T-helper 9 cell (primary cell): ENCODE measurements at places on chromosomes 7 and 10.

DNA sequence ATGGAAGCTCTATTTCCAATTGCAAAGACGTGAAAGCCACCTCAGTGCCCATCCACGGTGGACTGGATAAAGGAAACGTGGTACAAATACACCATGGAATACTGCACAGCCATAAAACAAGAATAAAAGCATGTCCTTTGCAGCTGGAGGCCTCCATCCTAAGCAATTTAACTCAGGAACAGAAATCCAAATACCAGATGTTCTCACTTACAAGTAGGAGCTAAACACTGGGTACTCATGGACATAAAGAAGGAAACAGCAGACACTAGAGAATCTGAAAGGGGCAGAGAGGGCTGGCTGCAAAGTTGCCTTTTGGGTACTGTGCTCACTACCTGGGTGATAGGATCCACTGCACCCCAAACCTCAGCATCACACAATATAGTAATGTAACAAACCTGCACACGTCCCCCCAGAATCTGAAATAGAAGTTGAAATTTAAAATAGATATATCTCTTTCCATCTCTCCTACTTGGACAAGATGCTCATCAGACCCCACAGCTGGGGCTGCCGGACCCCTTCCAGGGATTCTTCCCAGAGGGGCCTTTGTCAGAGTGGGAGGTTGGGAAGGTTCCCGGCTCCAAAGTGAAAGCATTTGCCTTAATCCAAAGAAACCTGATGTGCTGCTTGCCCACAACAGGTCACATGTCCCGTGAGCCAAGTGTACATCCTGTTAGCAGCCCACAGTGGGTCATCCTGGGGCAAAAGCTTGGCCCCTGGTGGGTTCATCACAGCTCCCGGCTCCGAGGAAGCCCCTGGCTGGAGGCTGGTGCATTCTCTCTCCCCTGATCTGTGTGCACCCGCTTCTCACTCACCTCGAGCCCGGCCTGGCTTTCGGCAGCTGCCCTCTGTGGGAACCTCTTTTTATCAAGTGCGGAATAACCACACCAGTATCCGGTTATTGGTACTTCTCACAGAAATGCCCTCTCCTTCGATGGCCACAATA, 172.3 kb upstream of the PPP2R2D start:
- DNase-seq, result no peak

- peak; percentile 34 for DNase-seq
Measured at GRCh38 chr10:77641788-77642397, 4.3 kb upstream of the KCNMA1 start.

- DNase-seq, result no peak
Measured at GRCh38 chr7:108347616-108348015, 108.6 kb downstream of the NRCAM start.

DNA sequence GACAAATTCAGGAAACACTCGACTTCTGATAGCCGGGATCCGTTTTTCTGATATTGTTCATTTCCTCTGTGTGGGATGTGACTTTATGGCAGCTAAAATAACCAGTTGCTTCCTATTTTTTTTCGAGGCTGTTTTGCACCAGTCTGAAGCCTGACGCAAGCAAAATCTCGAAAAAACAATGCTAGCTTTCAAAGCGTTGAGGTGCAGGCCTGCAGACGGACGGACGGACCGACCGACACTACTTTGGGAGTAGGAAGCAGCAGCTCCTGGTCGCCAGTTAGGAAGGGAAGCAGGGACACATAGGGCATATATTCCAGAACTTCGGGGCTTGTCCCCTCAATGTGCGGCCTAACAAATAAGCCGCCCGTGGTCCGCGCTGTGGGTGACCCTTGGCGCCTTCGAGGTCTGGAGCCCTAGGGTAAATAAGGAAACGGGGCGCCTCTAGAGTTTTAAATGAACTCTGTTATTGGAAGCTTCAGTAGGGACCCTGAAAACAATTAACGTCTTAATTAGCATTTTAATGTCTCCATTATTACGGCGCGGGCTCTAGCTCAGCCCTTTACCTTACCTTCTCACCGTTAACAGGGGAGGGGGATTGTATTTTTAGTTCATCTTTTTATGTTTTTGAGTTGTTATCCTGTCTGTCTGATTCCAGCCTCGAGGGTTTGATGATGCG, 1.3 kb downstream of the HHEX start:
- DNase-seq, result no peak

DNA sequence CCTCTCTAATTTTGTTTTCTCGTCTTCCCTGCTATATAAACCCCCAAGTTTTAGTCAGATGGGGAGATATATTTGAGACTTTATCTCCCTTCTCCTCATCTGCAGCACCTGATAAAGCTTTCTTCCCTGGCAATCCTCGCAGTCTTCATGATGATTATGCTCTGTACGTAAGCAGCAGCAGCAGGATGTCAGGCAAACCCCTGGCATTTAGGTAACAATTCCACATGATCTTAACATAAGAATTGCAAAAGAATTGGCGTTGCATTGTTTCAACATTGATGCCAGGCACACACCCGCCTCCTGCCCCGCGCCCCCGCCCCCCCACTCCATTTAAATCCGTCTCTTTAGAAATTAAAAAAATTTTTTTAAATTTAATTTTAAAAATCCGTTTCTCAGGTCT, 6.1 kb downstream of the PKD1L1 start:
- DNase-seq, result no peak

GRCh38 chr10:79181698-79182521, 113.1 kb downstream of the ZMIZ1 start:
- no peak for DNase-seq

- DNase-seq, result peak; percentile 68
Measured at GRCh38 chr10:45464958-45465567, 91.0 kb downstream of the ALOX5 start.

- no peak for DNase-seq
Measured at GRCh38 chr7:78226059-78226719, 427.6 kb downstream of the PHTF2 start.

GRCh38 chr10:63765126-63765525, 243.9 kb downstream of the REEP3 start:
- DNase-seq, result no peak

DNA sequence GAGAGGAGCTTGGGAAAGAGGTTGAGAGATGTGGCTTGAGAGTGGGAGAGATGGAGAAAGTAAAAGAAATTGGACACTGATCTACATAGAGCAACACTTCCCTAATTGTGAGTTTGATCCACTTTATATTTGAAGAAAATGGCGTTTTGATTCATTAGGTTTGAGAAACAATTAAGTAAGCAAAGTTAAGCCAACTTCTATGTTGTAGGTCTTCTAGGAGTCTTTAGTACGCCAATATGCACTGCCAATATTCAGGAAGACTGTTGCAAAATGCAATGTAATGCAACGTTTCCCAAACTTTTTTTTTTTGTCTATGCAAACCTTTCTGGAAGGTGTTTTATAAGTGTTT, 7.0 kb upstream of the PRTFDC1 start:
- no peak for DNase-seq

GRCh38 chr10:54961040-54961439, 160.0 kb upstream of the PCDH15 start:
- DNase-seq, result no peak

DNA sequence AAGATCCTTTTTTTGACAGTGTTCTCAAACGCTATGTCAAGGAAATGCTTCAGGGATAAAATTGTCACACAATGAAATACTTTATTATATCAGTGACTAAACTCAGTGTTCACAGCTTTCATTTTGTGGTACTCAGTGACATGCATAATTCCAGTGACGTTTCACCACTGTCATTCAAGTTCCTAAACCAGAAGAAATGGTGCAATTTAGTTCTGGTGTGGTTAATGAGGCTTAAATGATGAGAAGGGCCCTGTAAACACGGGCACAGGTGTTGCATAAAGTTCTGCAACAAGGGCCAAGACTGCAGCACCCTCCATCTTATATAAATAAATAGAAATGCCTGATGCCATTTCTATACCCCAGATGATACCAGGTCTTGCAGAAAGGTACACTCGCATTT, 1247.1 kb downstream of the GATA3 start:
- DNase-seq, result no peak
